Activated CD4-positive, alpha-beta T cell treated with anti-CD3 and anti-CD28 coated beads for 1 hour (primary cell): ENCODE measurements at places on chromosomes 7 and 10.

DNA sequence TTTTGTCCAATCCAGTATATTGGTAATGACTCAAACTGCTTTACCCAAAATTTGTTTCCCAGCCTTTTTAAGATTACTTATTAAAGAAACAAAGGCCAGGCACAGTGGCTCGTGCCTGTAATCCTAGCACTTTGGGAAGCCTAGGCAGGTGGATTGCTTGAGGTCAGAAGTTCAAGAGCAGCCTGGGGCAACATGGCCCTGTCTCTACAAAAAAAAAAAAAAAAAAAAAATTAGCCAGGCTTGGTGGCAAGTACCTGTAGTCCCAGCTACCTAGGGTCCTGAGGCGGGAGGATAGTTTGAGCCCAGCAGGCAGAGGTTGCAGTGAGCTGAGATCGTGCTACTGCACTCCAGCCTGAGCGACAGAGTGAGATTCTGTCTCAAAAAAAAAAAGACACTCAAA is 7.0 kb upstream of the ARHGAP12 start:
- no peak for DNase-seq

- no peak for DNase-seq
Measured at GRCh38 chr10:95389982-95390381, 99.2 kb upstream of the PDLIM1 start.

GRCh38 chr10:33047655-33048054 is 89.6 kb upstream of the ITGB1 start:
- no peak for DNase-seq

GRCh38 chr10:103334567-103334966 is 16.4 kb downstream of the PCGF6 start:
- DNase-seq = no peak

DNA sequence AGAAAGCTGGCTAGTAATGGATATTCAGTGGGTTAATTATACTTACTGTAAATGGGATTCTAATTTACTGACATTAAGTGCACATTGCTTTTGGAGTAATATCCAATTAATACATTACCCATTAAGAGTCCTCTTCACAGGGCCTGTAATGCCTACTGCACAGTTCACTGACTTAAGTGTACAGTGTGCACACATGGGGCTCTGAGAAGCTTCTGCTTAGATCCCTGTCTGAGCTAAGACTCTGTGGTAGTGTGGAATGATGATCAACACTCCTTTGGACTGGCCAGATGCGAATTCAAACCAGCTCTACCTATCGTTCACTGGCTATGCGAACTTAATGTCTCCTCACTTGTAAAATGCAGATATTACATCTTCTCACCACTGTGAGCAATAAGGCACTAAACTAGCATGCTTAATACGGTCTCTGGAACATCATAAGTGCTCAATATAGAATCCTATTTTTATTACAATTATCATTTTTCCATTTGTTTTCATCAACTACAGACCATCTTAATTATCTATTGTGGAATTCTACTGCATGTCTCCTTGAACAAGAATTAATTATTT is 53.8 kb upstream of the SEC61G start:
- no peak for DNase-seq

GRCh38 chr10:85444868-85445267 is 921.7 kb downstream of the GRID1 start:
- DNase-seq = no peak

DNA sequence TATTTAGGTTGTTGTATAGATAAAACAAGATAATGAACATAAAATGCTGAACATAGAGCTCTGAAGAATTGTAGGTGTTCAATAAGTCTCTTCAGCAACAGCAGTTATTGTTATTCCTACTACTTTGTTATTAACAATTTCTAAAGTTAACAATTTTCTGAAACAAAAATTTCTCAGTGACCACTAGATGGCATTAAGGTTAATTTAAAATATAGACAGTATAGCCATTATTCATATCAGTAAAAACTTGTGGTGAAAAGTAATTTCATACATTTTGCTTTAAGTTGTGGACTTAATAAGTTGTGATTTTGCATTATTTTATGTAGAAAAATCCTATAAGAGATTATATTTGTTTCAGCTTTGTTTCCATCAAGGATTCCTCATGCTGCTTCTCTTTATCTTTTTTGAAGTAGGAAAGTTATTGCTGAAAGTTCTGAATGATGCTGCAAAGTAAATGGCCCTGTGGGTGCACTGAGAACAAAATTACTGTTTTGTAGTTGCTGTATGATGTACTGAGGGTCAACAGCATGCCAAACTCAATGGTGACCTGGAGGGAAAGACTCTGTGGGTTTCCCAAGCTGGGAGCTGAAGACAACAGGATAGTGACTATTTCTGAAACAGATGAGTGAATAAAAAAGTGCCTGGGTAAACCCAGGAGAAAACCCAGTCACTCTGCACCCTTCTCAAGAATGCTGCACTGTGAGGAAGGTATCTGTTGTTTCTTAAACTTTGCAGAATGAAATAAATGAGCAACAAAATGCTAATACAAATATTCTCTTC is 253.6 kb downstream of the KIF20B start:
- no peak for DNase-seq

DNA sequence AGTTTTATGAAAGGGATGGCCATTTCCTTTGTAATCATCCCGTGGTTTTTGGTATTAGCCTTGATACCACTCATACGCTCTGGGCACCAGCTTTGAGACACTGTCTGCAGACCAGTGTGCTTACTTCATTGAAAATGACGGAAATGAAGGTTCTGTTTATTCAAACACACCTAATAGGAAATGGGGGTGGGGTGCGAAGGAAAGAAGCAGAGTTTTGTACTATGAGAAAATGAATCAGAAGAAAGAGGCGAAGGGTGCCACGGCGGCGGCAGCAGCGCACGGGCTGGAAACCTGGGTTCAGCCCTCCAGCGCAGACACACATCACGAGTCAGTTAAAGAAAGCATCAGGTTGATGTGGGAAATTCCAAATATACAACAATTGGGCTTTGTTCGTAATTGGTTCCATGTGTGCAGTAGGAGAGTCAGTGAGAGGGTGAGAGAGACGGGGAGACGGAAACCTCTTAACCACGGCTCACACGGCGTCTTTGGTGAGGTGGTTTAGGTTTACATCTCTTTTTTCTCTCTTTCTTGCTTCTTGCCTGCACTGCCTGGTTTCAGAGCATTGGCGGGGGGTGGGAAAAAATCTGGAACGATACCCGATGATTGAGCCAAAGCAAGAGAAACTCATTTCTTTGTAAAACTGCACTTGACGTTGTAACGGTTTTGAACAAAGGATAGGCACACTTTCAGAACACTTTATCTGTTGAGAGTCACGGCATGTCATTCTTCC is 321.2 kb downstream of the FRMD4A start:
- peak; percentile 68 for DNase-seq

GRCh38 chr7:108203537-108203936 is 73.4 kb upstream of the LAMB4 start:
- no peak for DNase-seq

GRCh38 chr10:82267960-82268359 is 393.0 kb downstream of the NRG3 start:
- no peak for DNase-seq

- no peak for DNase-seq
Measured at GRCh38 chr10:113142601-113143362, 192.7 kb downstream of the TCF7L2 start.

- no peak for DNase-seq
Measured at GRCh38 chr7:105389088-105389650, 448 bp upstream of the SRPK2 start.
